Caudate nucleus (tissue), 63 donors: ENCODE measurements at places on chromosomes 16 and 17.

GRCh38 chr17:45222289-45222995 lies 757 bp downstream of the FMNL1 start:
- DNase-seq, result no peak

DNA sequence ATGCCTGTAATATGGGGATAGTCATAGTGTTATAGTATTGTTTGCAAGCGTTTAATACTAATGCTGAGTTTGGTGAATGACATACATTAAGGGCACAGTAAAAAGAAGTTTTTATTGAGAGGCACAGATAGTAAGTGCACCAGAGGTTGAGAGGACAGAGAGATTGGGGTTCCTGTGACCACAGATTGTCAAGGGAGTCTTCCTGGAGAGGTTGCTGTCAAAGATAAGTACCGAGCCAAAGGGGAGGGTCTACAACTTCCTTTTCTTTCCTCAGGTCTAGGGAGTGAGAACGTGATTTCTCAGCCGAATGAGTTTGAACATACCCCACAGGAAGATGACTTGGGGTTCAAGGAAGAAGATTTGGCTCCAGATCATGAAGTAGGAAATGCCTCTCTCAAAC lies 1.8 kb downstream of the ZNF48 start:
- no peak for DNase-seq

DNA sequence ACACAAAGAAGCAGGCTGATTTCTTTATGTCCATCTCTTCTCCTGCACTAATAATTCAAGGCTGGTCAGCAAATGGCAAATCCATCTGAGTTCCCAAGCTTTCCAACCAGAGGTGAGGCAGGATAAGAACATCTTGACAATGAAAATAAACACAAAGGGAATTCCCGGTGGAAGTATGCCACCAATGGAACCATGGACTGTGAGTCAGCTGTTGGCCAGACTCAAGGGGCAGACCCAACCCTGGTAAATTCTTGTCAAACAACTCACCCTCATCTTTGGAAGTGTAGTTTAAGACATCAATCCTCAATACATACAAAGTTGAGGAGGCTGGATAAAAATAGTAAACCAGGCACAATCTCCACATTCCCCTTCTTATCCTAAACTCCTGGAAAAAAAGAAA lies 74.3 kb upstream of the CES5A start:
- DNase-seq, result no peak

- no peak for DNase-seq
These were observed 13.9 kb upstream of the KIFC3 start for GRCh38 chr16:57815987-57816745.
